Activated naive CD4-positive, alpha-beta T cell treated with anti-CD3 and anti-CD28 coated beads, Interleukin-2, amount 10 ng/mL, durations not matched to agents 7 days and 5 days (primary cell): ENCODE measurements at places on chromosomes 5 and 9.

GRCh38 chr5:96228408-96228807 is 204.6 kb downstream of the PCSK1 start:
- DNase-seq: no peak

GRCh38 chr5:175021321-175021720 is 296.9 kb downstream of the MSX2 start:
- no peak for DNase-seq

DNA sequence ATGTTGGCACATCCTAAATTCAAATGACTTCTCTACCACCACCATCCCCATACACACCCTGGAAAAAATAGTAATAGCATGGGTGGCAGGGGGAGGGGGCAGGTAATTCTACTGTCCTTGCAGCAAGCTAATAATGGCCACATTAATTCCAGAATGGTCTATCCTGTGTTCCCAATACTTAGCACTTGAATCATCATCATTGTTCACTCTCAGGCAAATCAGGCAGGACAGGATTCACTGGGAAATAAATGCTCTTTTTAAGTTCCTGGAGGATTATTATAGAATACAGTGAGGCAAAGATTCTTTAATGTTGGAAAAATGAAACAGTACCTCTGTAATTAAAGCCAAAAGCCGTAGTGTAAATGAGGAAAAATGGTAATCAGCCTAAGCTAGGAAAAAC is 254.5 kb downstream of the ARRDC3 start:
- no peak for DNase-seq

DNA sequence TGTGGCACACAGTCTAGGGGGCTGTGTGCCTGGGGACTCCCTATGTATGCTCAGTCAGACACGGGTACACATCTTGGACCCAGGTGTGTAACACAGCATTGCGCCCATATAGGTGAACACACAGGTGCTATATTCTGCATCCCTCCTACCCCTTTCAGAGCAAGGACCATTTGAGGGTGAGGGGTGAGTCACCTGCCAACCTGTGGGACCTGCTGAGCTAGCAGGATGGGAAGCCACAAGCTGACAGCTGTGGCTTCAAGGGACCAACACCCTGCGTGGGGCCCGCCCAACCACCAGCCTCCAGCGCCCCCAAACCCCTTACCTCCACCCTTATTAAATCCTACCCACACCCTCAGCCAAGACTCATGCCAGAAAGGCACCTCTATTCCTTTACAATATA is 14.6 kb upstream of the AQP7 start:
- DNase-seq: peak; percentile 55

DNA sequence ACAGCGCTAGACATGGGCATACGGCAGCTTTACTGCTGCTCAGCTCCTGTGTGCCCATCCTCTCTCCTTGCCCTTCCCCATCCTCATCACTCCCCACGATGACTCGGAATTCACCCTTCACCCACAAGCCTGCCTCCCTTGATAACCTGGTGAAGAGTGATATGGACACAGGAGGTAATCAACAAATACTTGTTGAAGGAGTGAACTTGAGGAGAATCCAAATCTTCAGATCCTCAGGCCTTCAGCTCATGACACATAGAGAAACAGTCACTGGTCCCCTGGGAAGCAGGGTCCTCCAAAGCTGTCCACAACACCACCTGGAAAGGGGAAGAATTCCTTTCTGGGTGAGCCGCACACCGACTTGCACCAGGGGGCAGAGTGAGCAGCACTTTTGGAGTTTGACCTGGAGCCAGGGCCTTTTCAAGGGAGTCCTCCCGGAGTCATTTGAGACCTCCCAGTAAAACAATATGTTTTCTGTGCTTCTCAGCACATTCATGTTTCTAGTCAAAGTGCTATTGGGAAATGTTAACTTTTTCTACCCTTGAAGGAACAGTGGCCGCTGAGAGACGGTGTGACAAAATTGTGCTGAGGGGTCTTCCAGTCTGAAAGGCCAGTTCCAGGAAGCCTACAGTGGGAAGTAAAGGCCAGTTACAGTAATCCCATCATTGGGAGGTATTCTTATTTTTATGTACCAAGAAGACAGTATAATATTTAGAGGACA is 332.3 kb downstream of the CWC27 start:
- DNase-seq: peak; percentile 32

DNA sequence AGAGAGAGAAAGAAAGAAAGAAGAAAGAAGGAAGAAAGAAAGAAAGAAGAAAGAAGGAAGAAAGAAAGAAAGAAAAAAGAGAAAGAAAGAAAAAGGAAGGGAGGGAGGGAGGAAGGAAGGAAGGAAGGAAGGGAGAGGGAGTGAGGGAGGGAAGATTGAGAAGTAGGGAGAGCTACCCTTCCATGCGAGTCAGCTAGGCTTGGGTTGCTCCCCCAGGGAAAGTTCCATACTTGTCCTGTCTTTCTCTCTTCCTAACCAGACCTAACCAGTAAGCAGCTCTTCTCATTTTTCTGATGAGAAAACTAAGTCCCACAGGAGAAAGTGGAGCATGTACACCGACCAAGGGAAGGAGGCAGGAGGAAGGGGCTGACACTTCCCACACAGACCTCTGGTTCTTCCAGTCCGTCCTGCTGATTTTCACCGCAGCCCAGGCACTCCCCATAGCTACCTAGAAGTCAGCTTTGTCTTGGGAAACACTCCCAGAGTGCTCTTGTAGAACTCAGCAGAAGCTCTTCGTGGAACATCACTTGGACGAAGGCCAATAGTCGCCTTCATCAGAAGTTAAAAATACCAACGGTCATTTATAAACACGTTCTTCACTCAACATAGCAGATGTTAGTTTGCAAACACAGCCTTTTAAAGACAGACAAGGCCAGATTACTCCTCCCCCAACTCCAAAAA is 29.0 kb upstream of the ENTREP1 start:
- DNase-seq: no peak

- DNase-seq: no peak
These were observed 266.1 kb downstream of the GRIA1 start for GRCh38 chr5:153756540-153756939.

DNA sequence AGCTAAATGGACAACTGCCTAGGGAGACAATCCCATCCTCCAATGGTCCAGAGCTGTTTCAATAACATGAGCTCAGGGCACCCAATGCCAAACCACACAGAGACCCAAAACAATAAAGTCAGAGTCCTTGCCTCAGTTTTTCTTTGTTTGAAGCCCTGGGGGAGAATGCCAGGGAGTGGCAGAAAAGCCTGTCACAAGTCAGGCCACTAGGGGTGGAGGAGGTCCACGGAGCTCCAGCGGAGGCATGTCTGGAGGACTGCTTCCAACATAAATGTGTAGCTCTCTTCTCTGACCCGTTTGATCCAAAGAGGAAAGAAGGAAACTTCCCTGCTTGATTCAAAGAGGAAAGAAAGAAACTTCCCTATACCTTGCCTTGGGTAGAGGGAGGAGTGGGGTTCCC is 175.3 kb downstream of the HSPA4 start:
- no peak for DNase-seq

DNA sequence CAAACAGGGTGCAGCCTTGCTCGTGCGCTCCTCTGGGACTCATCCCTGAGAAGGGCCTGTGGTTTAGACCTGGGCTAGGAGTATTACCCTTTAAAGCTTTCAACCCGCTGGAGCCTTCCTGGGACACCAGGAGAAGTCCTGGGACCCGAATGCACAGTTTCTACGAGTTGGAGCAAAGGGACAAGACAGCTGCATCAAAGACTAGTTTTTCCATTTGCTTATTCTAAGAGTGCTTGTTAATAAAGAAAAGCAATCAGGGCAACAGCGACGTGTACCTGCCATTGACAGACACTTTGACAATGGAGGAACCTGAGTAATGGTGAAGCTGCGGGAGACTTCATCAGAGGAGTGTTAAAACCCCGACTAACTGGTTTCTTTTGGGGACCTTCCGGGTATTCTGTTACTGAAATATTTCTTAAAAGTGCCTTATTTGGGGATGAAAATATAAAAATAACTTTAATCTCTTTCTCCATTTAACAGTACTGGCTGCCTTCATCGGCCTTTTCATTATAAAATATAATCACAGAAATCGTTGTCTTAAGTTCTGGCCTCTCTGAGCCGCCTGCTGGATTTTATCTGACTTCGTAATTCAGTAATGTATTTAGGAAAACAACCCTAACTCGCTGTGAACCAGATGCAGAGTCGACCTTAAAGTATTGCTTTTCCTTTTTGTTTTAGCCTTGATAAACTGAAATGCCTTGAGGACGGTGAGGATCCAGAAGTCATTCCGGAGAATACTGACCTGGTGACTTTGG is 732 bp downstream of the SNAPC3 start:
- DNase-seq: peak; percentile 29

- DNase-seq: no peak
These were observed 197.3 kb upstream of the ADAMTS16 start for GRCh38 chr5:4942831-4943178.

GRCh38 chr5:56558131-56558745 is 257.1 kb upstream of the MAP3K1 start:
- no peak for DNase-seq

GRCh38 chr5:139693676-139694364 is 45.7 kb downstream of the CXXC5 start:
- no peak for DNase-seq

DNA sequence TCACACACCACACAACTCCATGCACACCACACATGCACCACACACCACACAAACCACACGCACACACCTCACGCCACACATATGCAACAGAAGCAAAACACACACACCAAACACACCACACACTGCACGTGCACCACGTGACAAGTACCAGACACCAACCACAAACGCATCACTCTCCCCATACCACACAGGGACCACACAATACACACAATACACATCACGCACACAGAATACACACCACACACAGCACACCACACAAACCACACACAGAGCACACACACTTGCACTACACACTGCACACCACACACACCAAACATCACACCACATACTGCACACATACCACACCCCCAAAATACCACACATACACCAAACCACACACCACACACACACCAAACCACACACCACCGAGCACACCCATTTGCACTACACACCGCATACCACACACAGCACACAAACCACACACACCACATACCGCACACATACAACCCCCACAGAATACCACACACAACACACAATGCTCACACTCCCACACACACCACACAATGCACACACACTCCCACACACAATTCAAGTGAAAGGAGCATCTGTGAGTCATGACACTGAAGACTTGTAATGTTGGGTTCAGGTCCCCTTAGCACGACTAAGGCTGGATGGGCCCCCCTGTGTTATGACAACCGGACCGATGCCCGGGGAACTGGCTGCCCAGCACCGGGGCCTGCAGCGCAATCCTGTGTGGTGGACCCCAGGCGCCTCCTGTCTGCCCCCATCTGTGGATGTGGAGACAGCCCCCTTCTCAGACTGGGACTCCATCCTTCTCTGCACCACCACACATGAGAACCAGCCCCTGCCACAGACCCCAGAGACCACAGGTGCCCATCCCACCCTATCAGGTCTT is 6.0 kb upstream of the ZDHHC11 start:
- DNase-seq: peak; percentile 12

- no peak for DNase-seq
These were observed 1037.8 kb downstream of the NR2F1-AS1 start for GRCh38 chr5:92543201-92543600.

GRCh38 chr9:135722365-135722764 is 20.4 kb downstream of the KCNT1 start:
- DNase-seq: no peak

DNA sequence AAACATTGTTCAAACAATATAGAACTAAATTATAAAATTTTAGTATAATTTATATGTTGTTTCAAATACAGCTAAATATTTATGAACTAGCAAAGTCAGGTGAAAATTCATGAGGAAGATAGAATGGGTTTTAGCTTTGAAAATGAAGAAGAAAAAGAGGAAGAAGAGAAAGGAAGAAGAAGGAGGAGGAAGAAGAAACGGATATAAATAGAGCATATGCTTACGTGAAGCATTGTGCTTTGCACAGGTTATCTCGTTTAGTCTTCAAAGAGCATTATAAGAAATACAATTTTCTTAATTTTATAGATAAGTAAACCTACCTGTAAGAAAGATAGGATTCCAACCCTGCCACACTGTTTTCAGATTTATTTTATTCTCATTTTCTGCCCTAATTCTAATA is 620.6 kb upstream of the DAB2 start:
- no peak for DNase-seq

DNA sequence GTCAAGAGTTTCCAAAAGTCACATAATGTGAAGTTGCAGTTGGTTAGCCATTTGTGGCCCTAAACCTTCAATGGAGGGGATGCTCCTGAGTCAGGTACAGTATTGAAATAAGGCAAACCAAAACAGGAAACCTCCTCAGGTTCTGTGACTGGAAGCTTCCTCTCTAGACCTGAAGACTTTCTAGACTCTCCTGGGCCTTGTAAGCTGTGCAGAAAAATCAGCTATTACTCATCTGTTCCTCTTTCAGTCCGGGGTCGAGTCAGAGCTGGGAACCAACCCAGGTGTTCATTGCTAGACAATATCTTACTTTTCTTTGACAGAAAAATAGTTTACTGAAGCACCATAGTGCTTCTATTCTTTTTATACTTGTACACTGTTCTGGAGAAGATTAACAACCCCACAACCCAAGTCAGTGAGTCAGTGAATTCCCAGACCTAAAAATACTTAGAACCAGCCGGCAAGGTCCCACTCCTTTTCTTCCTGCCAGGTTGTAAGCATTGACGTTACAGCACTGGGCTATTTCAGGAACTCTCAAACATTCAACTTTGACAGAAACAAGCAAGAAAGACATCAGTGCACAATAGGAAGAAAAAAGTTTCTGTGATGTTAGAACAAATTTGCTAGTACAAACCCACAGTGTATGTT is 47.3 kb downstream of the FSTL4 start:
- DNase-seq: no peak

- DNase-seq: no peak
These were observed 11.1 kb downstream of the UBAP2 start for GRCh38 chr9:34037626-34038025.

GRCh38 chr9:85339338-85339737 is 402.4 kb downstream of the AGTPBP1 start:
- DNase-seq: no peak

DNA sequence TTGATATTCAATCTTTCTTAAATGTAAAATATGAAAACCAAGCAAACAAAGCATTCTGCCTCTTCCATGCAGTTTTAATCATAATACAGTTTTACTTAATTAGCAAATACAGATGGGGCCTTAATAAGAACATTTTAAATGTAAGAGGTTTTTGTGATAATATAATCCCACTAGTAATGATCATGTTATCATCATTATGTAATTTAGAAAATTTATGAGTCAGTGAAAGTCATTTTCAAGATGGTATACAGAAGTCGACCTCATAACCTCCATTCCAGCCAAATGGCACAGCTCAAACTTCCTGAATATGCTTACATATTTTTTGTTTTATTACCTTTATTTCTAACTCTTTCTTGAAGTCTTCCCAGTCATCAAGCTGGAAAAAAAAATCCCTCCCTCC is 102.2 kb upstream of the GNA14 start:
- DNase-seq: no peak

DNA sequence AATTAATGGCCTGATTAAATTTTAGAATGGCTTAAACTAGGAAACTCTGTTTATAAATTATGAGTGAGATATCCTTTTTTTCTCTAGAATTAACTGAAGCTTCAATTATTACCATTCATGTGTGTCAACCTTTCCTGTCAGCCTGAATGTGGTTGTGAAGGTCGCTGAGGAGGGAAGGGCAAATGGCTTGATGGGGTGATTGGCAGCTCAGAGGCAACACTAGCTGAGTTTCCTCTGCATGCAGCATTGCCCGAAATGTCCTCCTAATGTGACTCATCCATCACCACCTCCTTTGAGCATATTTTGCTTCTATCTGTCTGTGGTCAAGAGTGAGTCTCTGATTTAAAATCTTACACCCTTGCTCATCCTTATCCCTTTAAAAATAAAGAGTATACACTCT is 281.9 kb downstream of the TENT4A start:
- DNase-seq: no peak
